ENCODE measurements at places on chromosomes 1 and 21. TPM values are rescaled to one million over a fixed set of nuclear protein-coding genes. Genes with fewer than 3 reads are reported as not detected.
A peak's percentile ranks its signal among the peaks of the same experiment; 100 is the strongest.

Gene LHX8
- polyA plus RNA-seq = not detected

DNA sequence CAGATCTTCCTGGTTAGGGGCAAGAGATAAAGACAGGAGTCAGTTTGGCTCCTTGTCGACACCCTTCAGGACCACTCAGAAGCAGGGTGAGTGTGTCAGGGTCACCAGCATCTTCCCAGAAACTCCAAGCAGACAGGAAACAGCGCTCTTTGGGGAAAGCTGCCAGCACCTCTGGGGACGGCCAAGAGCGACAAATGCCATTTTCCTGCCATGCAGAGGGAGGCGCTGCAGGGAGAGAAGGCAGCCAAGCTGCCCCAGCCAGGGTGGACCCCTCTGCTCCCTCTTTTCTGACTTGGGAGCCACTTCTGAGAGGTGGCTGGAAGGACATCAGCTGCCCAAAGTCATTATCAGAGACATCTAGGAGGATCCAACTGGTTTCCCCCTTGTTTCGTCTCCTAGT lies 29.0 kb downstream of the SIM2 start:
- DNase-seq = no peak

DNA sequence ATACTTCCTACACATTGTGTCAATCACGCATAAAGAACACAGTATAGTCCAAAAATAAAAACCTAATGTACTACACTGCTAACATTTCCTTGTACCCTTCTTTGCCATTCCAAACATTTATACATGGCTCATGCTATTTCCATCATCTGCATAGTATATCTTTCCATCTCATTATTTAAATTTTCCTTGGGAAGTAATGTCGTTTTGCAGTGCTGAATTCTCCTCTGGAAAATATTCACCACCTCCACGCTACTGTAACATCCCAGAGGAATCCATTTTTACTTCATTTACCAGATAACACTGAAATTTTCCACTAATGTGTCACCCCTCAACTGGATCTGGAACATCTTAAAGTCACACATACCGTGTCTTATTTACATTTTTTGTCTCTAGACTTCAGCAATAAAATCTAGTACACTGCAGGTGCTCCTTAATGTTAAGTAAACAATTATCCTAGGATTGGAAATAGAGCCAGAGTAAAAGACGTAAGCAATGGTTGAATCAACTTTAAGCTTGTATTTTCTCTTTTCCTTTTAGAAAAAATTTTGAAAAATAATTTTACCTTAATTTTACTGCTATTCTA lies 881.0 kb downstream of the AMY1C start:
- DNase-seq = no peak

- DNase-seq = peak; percentile 65
These were observed 14.5 kb upstream of the CPT2 start for GRCh38 chr1:53182111-53182593.

Gene LRRC53
- 0.03 TPM for polyA plus RNA-seq

GRCh38 chr1:24224086-24224485 lies 37.0 kb upstream of the IFNLR1 start:
- DNase-seq = no peak

Gene VHLL
- not detected for polyA plus RNA-seq

- DNase-seq = peak; percentile 41
These were observed 9.1 kb upstream of the LCE2D start for GRCh38 chr1:152654110-152654509.

DNA sequence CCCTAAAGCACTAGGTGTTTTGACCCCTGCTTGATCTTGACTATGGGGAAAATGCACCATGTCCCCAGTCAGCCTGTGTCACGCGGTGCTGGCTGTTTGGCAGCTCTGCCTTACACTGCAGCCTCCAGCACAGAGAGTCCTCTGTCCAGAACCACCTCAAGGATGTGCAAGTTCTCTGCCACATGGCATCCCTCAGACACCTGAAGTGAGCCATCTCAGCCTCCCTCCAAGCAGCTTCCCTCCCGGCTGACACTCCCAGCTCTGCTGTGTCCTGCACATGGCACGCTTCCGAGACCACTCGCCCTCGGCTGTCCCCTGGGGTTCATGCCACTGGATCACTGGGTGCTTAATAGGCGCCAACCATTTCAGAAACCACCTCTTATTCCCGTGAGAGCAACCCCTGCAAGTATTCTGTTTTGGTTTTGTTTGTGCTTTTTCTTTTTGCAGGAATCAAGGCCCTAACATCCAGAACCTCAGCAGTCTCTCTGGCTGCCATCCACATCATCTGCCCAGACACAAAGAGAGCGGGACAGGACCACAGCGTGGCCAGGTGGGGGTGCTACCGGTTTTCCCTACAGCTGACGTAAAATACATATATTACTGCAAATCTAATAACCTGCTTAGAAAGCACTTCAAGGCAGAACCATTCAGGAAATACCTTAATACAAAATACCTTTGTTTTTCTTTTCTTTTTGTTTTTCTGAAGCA lies 45.7 kb downstream of the CAPZB start:
- no peak for DNase-seq

Gene FCMR
- 2.0 TPM for polyA plus RNA-seq

Gene MAD2L2
- 41.9 TPM for polyA plus RNA-seq

GRCh38 chr1:203089651-203090045 lies 3.8 kb upstream of the MYOG start:
- DNase-seq = no peak

Data from right renal cortex interstitium (tissue), 3 donors.